ENCODE measurements at places on chromosomes 5 and 9.

DNA sequence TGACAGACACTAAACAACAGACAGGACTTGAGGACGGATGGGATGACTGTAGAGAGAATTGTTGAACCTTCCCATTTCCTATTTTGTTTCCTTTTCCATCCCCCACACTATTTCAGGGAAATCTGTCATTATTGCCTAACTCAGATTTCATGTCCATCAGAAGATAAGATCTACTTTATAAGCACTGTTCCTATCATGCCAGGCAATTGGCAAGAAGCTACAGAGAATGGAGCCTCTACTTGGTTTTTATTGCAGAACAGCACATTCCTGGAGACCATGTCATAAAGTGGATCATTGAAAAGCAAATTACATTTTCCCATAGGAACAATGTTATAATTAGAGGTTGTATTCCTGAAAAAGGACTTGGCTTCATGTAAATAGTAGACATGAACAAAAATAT lies 173.7 kb upstream of the KIF2A start:
- DNase-seq = no peak

- DNase-seq = no peak
These were observed 16.5 kb downstream of the GRXCR2 start for GRCh38 chr5:145856285-145856818.

DNA sequence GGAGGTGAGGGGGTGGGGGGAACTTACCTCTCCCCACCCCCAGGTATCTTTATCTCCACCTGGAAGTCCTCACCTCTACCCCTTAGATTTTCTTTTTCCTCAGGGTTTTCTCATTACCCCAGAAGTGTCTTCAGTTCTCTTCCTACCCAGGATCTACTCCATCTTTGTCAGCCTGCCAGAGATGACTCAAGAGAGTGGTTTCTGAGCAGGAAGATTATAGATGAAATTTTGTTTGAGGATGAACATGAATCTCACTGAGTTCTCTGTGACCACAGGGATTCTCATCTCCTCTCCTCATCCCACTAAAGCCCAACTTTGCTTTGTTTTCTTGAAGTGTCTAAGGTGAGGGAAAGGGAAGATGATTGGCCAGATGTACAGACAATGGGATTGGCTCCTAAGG lies 5.2 kb upstream of the HINT2 start:
- DNase-seq = no peak

- DNase-seq = no peak
These were observed 57.3 kb upstream of the SLC28A3 start for GRCh38 chr9:84397822-84398221.

GRCh38 chr9:28770827-28771226 lies 1197.5 kb upstream of the C9orf72 start:
- no peak for DNase-seq

GRCh38 chr5:139388198-139388821 lies 1.4 kb downstream of the MZB1 start:
- DNase-seq = no peak

GRCh38 chr9:76654051-76654461 lies 110.2 kb upstream of the PCA3 start:
- peak; percentile 68 for DNase-seq

DNA sequence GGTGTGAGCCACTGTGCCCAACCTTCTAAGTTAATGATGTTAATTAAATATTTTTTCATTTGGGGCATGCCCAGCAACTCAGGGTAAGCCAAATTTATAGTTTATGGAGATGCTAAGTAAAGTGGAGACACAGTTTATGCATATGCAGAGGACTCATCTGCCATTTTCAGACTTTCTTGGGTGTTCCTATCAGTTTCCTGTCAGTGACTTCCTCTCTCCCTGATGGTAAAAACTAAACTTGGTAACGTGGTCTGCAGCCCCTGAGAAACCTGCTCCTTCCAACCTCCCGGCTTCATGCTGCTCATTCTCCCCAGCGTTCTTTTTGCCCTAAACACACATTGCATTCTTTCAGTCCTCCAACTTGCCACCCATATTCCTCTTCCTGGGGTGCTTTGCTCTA lies 48.4 kb upstream of the TUT7 start:
- no peak for DNase-seq

DNA sequence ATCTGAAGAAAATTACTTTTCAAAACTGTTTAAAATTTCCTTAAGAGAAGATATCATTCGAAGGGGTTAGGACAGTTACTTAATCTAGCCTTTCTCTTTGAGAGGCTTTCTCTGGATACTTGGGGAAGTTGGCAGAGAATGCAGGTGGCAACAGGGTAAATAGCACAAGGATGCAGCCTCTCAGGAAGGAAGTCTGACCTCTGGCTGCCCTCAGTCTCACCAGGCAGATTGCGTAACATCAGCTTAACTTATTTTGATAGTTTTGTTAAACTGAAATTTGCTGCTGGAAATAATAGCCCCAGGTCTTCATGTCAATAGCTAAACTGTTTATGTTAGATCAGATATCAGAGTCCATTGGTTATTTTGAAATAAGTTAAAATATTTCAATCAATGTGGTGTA lies 20.4 kb downstream of the CCDC192 start:
- DNase-seq = no peak

All from cerebellar cortex (tissue), 1 donor.